ENCODE measurements at places on chromosomes 5 and 9.

- DNase-seq: no peak
Measured at GRCh38 chr9:16499892-16500291, 370.6 kb downstream of the BNC2 start.

- DNase-seq: no peak
Measured at GRCh38 chr5:174741352-174741751, 17.0 kb downstream of the MSX2 start.

- DNase-seq: no peak
Measured at GRCh38 chr9:90844326-90844725, 42.7 kb downstream of the SYK start.

GRCh38 chr5:149013796-149014195 is 49.1 kb downstream of the SH3TC2 start:
- no peak for DNase-seq

GRCh38 chr9:35353731-35354365 is 136.1 kb upstream of the RUSC2 start:
- no peak for DNase-seq
